ENCODE measurements at places on chromosomes 7 and 10.

DNA sequence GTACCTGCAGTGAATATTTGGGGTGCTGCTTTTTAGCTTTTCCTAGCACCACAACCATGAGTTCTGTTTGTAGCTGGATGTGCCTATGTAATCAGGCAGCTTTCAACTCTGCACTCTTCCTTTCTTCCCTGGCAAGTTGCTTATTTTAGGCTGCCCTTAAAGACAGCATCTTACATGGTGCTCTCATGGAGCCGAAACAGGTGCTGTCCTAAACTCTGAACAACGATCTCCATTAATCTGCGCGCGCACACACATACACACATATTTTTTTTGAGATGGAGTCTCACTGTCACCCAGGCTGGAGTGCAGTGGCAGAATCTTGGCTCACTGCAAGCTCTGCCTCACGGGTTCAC is 9.1 kb downstream of the RPS24 start:
- DNase-seq: no peak

- DNase-seq: no peak
Observed at GRCh38 chr10:16965740-16966447, 148.7 kb upstream of the RSU1 start.

DNA sequence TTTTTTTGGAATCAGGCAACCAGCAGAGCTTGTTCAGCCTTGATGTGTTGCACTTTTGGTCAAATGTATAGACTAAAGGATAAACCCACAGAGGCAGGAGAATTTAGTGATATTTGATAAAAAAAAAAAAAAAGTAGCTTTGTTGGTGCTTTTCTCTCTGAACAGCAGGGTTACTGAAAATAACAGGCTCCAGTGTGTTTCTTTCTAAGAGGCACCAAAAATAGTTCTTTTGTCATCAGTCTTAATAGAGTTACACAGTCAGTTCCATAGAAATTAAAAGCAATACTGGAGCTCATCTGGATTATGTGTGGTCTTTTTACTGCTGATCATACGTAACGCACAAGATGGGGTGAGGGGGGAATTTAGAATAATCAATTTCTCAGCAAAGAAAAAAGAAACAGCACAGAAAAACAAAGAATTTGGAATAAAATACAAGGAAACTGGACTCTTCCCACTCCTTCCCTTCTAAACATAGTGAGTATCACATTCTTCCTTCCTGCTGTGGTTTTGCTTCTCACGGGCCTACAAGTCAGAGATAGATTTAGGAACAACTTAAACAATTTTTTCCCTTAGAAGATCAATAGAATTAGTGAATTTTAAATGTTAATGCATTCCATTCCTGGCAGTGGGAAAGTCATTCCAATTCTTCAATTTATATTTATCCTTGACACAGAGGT is 178.8 kb upstream of the AKR1E2 start:
- DNase-seq: no peak

DNA sequence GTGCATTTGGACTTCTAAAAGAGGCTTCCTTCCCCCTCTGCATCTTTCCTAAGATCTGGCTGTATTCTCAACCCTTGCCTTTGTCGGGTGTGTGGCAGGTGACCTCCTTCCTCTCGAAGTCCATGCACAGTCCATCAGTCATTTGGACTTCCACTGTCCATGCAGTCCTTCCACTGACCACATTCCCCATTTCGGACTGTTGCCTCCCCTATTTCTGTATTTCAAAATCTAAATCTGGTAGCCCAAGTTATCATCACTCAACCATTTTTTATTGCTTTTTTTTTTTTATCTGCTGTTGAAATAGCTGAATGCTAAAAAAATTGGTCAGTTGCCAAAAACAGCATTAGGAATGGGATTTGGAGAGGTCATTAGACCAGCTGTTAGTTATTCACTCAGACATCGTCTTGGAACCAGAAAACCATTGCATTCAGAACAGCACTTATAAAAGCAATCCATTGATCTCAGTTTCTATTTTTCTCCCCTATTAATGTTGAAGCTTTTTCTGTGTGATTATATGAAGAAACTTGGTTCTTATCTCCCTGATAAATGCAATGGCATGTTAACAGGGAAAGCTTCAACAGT is 575.6 kb downstream of the KIF20B start:
- DNase-seq: no peak

- no peak for DNase-seq
Observed at GRCh38 chr7:140722254-140722653, 25.7 kb downstream of the NDUFB2 start.

- no peak for DNase-seq
Observed at GRCh38 chr7:102255501-102255900, 31.2 kb upstream of the SH2B2 start.

GRCh38 chr10:90204131-90204955 is 503.0 kb downstream of the KIF20B start:
- no peak for DNase-seq

- DNase-seq: no peak
Observed at GRCh38 chr7:94012746-94013145, 8.6 kb upstream of the BET1 start.

DNA sequence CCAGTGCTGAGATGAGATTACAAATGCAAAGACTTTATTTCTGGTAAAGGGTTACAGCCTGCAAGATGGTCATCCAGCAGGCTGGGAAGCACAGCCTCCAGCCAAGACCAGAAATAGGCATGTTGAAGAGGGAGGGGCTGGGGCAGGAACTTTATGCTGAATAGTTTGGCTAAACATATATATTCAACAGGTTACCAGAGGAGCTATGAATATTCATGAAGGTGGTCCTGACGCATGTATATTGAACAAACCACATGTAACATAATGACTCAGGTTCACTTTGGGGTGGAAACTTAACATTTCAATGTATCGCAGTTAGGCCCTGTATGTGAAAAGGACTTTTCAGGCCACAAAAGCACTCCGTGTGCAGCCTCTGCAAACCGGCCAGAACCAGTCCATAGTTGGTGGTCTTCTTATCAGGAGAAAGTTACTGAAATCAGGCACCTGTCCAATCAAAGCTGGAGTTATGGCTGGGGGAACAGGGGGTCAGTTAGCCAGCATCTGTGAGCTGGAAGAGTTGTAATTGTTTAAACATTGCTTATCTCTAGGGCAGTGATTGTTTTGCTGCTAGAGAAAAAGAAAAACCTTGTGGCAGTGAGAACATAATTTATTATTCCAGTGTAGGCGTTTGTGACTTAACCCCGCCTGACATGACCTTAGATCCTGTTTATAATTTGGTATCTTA is 372.9 kb upstream of the AUTS2 start:
- no peak for DNase-seq

Measured in CD4-positive, alpha-beta T cell treated with Interleukin-15 for 1 hour (primary cell).